ENCODE measurements at places on chromosomes 16 and 17.

- DNase-seq = no peak
Observed at GRCh38 chr16:81668243-81669097, 110.6 kb upstream of the PLCG2 start.

DNA sequence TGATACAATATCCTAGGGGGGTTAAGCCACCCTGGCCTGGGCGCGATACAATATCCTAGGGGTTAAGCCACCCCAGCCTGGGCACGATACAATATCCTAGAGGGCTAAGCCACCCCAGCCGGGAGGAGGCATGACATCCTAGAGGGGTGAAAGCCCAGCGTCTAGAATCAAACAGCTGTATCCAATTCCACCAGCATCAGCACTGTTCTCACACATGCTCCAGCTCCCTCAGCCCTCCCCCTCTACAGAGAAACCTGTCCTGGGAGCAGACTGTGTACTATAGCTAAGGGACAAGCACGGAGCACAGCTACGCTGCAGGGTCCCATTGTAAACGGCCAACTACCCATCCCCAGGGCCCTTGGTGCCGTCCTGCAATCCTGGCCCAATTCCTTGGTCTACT is 6.2 kb downstream of the GINS2 start:
- no peak for DNase-seq

GRCh38 chr17:41520821-41521521 is 2.3 kb upstream of the KRT15 start:
- no peak for DNase-seq

DNA sequence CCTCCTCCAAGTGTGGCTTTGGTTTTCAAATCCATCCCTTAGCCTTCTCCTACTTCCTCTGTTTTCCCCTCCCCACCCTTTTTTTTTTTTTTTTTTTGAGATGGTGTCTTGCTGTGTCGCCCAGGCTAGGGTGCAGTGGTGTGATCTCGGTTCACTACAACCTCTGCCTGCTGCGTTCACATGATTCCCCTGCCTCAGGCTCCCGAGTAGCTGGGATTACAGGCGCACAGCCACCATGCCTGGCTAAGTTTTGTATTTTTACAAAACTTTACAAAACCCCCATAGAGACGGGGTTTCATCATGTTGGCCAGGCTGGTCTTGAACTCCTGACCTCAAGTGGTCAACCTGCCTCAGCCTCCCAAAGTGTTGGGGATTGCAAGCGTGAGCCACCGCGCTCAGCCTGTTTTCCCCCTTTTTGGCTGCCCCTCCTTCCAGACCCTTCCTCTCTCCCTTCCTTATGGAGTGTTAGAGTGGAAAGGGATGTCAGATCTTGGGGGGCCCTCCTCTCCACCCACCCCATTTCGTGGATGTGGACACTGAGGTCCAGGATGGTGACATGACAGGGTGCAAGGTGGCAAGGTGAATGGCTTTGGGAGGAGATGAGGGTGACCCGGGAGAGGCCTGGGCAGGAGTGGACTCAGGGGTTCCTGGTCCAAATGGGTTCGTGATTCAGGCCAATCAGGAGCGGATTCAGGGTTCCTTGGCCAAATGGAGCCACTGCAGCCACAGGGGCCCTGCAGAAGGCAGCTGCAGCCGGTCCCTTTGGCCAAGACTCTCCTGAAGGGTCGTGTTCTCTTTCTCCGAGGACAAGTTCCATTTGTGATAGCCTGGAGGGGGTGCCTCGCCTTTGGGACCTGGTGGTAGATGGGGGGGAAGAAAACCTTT is 4.8 kb downstream of the ABCC1 start:
- no peak for DNase-seq

DNA sequence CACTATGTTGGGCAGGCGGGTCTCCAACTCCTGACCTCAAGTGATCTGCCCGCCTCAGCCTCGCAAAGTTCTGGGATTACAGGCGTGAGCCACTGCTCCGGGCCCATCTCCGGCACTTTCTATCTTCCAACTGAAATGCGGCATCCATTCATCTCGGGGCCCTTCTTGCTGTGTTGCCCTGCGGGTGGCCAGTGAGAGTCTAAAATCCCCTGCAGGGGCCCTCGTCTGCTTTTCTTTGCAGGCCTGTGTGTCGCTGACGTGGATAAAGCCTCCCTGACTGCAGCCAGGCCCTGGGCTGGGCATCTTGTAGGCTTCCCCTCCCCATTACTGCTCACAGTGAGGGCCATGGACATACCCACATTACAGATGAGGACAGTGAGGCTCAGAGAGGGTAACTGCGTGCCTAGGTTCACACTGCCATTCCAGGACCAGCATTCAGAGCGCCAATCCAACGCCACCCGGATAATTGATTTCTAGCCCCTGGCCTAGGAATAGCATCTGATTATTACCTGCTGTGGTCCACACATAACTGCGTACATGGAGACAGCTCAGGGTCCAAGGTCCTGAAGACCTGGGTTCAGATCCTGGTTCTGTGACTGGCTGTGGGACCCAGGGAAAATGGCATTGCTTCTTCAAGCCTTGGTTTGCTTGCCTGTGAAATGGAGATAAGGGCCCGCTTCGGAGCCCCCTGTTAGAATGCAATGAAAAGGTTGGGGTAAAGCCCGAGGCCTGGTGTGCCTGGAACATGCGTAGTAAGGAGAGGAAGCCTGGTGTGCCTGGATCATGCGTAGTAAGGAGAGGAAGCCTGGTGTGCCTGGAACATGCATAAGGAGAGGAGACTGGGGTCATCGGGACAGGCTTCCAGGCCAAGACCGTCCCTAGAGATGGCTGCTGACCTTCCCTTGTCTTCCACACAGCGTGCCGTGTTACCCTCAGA is 25.0 kb downstream of the CRISPLD2 start:
- no peak for DNase-seq

DNA sequence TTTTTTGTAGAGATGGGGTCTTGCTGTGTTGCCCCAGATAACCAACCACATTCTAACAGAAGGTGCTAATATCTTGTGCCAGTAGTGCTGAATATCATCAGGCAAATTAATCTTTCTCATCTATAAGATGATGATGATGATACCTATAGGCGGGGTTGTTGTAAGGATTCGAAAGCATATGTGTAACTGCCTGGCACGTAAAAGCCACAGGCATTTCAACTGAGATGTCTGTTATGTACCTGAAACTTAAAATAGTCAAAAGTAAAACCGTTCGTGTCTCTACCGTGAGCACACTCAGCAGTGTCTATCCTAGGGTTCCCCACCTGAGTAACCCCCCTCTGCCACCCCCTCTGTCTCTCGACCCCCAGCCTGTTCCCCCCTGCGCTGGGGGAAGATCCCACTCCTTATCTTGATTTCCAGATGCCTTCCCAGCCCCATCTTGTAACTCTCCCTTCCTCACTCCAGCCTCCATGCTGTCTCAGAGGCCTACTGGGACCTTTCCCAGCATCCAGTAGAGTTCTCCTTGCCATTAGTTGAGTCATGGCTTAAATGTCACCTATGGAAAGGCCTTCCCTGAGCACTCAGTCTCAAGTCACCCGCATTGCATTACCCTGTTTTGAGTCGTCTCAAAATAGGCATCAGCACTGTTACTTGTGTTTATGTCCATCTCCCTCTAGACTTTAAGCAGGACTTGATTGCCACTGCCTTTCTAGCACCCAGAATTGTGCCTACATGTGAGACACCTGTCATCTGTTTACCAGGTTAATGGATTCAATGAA is 34.1 kb downstream of the CDRT15 start:
- DNase-seq = no peak

- no peak for DNase-seq
Observed at GRCh38 chr17:27091043-27091497, 202.8 kb upstream of the WSB1 start.

GRCh38 chr17:39231591-39232551 is 6.1 kb upstream of the STAC2 start:
- peak; percentile 69 for DNase-seq

GRCh38 chr17:69909389-69909788 is 165.6 kb upstream of the KCNJ16 start:
- DNase-seq = no peak

GRCh38 chr17:64938925-64939474 is 19.7 kb upstream of the LRRC37A3 start:
- peak; percentile 25 for DNase-seq

- DNase-seq = no peak
Observed at GRCh38 chr17:64066716-64067115, 46.3 kb upstream of the ICAM2 start.

DNA sequence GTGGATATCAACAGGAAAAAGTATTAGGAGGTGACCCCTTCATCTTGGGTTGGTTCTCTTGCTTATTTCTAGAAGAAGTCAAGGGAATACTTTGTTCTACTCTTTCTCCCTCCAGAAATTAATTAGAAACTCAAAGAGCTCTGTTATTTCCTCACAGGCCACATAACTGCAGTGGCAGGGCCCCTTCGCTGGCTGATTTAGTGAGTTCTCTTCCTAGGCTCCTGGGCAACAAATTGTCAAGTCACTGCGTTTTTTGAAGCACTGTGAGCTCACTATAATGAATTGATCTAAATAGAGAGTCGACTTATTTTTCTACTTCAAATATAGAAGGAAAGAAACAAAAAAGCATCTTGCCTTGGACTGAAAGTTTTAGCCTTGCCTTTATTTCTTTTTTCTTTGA is 4.8 kb downstream of the SHISA6 start:
- no peak for DNase-seq

DNA sequence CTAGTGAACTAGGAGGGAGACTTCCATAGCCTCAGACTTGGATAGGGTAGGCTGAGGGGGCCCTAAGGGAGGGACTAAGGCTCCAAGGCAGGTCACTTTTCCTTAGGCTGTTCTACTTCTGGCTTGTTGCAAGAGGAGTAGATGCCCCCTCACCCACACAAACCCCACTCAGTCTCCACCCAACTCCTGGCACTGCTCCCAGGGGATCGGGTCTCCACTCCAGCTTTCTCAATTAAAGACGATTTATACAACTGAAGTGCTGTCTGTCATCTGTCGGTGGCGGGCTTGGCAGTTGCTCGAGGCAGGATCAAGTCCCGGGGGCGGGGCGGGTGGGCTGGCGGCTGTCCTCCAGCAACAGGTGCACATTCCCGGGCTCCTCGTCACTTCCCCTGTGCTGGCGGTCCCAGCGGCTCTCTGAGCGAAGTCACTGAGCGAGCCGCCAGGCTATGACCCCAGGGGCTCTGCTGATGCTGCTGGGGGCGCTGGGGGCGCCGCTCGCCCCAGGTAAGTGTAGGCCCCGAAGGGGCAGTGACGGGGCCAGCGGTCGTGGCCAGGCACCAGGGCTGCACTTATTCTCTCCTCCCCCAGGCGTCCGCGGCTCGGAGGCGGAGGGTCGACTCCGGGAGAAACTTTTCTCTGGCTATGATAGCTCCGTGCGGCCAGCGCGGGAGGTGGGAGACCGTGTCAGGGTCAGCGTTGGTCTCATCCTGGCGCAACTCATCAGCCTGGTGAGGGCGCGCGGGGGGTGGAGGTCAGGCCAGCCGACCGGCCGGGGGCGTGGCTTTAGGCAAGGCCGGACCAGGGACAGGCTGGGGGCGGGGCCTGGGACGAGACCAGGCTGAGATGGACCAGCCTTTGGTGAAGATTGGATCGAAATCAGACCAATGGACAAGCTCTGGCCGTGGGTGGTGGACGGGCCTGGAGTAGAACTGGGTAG is at the start of gene CHRNB1:
Gene CHRNB1 (plus strand): TSS at position 380 of the 937 bp plus-strand sequence. CDS start 67 bp downstream, at position 447.
- peak; percentile 48 for DNase-seq

- DNase-seq = no peak
Observed at GRCh38 chr17:15266325-15267125, 1.4 kb upstream of the PMP22 start.

DNA sequence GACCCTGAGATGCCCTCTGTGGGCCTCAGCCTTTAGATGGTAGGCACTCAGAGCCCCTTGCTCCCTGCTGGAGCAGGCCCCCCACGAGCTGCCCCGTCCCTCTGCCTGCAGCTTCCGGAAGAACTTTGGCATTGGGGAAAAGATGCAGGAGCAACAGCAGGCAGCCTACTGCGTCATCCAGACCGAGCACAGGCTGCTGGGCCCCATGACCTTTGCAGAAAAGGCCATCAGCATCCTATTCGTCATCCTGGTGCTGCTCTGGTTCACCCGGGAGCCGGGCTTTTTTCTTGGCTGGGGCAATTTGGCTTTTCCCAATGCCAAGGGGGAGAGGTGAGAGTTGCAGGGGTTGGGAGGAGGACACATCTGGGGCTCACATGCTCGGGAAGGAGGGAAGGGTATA is 12.7 kb upstream of the FOXN1 start:
- no peak for DNase-seq

DNA sequence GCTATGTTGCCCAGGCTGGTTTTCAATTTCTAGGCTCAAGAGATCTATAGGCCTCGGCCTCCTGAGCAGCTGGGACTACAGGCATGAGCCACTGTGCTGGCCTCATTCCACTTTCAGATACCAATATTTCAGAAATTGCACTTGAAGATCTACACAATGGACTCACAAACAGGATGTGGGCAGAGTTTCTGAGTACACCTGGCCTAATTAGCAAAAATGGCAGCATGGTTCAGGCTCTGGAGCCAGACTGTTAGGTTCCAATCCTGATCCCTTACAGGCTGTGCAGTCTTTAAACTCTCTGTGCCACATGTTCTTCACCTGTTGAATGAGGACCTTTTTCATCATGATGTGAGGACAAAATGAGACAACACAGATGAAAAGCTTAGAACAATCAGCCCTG is 32.2 kb downstream of the RNF157 start:
- no peak for DNase-seq

GRCh38 chr17:16926571-16927451 is 45.1 kb downstream of the TNFRSF13B start:
- no peak for DNase-seq

GRCh38 chr16:2753733-2754020 is 1.2 kb downstream of the SRRM2 start:
- DNase-seq = peak; percentile 62

All from adipocyte (in vitro differentiated cells).